Activated gamma-delta T cell (primary cell): ENCODE measurements at places on chromosomes 12 and 14.

GRCh38 chr14:81169711-81170103, 51.1 kb downstream of the GTF2A1 start:
- no peak for DNase-seq

DNA sequence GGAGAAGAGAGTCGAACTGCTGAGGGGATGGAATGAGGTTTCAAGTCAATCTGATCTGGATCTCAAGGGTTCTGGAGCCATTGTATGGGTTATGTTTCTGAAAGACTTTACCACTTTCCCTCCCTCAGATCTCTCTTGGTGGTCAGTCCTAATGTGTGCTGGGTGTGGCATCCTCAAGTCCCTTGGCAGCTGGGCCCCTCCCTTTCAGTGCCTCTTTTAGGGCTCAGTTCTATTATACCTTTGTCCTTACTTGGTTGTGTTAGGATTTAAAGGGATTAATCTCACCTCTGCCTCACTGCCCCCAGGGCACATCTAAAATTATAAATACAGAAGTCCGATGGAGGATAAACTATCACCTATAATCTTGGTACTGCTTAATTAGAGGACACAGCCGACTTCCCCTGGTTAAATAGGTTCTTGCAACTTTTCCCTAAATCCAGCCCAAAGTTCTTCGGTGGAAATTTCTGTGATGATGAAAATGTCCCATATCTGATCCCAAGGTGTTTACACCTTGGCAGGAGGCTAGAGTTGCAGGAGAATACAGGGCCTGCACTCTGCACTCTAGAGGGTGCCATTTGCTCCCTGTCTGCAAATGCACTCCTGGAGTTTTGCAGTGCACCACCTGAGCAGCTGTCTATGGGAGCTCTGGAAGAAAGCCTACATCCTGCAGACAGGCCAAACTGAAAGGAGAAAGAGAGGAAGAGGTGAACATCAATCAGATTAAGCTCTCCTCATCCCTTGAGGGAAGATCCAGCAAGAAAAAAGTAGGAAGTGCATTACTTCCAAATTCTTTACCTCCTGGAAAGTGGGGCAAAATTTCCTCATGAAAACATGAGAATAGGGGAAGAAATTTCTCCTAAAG, 106.8 kb downstream of the NUAK1 start:
- DNase-seq: no peak

DNA sequence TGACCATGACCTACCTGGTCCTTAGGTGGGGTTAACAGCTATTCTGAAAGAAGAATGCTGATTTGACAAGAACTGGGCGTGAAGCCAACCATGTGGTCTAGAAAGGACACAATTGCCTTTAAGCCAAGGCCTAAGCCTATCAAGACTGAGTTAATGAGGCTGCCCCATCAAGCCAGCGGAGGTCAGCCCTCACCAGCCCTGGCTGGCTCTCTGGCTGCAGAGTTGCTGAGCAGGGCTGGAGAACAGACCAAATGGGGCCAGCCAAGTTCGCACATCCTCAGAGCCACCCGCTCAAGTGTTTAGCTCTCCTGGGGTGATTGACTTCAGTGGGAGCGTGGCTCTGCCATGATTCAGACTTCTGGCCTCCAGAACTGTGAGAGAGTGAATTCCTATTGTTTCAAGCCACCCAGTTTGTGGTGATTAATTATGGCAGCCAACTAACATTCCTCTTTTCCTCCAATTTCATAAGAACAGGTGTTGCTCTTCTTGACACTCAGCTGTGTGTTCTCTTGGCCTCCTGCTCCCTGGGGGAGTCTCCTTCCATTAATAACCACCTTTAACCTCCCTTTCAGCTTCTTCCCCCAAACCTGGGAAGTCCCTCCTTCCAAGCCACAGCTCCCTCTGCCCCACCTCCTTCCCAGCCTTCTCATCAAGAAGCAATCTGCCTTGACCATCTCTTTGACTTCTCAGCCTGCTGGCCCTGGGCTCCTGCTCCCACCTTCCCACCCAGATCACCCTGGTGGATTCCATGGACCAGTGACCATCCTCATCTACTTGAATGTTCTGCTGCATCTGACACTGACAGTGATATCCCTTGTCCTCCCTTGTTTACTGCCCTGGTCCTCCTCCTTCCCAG, 5.3 kb upstream of the SERPINA5 start:
- no peak for DNase-seq

GRCh38 chr14:61025251-61026223, 44.5 kb downstream of the SLC38A6 start:
- DNase-seq: no peak

DNA sequence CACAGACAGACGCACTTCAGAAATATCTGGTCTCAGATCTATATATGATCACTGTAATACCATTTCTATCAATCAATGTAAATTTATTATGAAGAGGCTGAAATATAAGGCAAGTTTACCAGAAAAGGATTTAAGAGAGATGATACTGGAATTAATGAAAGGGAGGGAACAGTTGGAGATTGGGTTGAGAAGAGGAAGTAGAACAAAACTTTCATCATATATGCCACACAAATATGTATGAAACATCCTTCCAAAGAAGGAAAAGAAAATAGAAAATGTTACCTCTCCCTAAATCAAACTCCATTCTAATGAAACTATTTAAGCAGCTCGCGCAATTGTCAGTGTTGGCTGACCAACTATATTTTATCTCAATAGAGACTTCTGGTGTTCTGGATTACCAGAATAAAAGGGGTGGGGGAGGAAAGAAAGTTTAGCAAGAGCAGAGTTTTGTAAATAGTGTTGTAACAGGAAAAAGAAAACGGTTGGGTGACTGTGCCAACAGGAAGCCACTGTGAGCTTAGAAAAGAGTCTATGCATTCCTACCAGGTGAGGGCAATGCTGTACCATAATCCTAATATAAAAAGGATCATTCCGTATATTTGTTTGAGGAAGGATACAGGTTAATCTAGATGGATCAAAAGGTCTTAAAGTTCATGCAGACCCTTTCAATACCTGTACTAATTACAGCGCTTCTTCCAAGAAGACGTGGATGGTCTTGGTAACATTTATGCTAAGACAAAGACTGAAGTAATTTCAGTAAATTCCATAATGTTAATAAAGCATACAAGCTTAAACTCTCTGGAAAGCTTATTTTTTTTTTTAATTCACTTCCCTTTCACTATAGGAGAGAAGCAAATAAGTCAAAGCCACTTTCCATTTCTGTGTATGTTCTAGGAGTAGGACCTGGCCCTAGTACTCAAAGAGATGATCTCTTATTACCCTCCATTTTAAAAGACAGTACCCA, 14.5 kb upstream of the LLPH start:
- DNase-seq: no peak

- DNase-seq: no peak
Observed at GRCh38 chr12:132544080-132544397, 54.1 kb downstream of the FBRSL1 start.

DNA sequence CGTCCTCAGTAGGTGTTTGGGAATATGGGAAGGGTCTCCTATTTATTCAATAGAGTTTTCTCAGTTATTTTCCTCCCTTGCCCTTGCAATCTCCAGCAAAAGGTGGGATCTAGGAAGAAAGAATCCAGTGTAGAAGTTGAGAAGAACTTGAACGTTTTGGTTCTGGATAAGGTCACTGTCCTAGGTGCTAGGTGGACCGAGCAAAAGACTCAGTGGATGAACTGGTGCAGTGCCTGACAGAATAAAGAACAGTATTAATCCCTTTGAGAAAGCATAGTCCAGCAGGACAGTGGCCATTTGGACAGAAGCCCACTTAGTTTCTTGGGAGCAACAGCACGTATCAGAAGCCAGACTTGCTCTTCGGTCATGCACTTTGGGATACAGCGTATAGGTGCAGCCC, 32.7 kb upstream of the LRTM2 start:
- DNase-seq: no peak

- no peak for DNase-seq
Observed at GRCh38 chr12:50403001-50403440, 2.3 kb downstream of the LARP4 start.

DNA sequence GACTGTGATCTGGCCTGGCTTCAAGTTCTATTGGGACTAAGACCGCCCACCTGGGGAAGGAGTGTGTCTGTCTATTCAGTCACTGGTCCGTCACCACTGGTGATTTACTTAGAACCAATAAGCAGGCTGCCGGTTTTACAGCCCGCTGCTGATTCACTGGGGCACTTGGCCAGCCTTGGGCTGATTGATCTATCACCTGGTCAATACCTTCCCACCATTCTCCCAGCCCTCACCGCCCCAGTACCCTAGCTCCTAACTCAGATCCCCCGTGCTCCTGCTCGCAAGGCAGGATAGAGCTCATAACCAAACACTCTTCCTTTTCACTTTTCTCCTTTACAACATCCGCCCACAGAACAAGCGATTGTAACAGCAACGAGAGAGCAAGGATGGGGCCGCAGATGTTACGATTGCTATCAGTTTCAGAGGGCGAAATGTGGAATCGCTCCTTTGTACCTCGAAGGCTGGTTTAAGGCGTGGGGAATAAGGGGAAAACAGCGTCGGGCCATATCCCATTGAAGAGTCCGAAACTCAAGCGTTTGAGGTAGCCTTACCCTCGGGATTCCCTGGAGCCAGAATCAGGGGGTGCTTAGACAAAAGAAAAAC, 672 bp downstream of the RDH11 start:
- DNase-seq: no peak

- no peak for DNase-seq
Observed at GRCh38 chr14:68808696-68809480, 16.0 kb upstream of the ZFP36L1 start.

GRCh38 chr12:25827141-25827540, 131.3 kb upstream of the RASSF8 start:
- DNase-seq: no peak

GRCh38 chr14:101979666-101980065, 15.3 kb downstream of the DYNC1H1 start:
- no peak for DNase-seq

DNA sequence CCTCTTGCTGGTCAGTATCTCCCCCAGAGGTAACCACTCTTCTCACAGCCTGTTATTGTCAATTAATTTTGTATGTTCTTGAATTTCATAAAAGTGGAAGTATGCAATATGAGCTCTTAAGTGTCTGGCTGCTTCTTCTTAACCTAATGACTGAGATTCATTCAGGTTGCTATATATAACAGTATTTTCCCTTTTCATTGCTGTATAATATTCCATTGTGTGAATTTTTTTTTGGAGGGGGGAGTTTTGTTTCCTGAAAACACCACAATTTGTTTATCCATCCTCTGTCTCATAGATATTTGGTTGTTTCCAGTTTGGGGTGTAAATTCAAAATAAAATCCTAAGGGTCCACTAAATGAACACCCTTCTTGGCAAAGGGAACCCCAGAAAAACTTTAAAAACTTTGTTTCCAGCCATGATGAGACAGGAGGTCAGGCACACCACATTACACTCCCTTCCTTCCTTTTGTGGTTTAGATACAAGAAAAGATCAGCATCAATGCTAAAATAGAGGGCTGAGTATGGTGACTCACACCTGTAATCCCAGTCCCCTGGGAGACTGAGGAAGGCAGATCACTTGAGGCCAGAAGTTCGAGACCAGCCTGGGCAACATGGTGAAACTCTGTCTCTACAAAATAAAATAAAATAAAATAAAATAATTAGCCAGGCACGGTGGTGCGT, 4.1 kb upstream of the DAO start:
- DNase-seq: no peak
